G401 (cell line): ENCODE measurements at places on chromosomes 3 and 15. TPM values are rescaled to one million over a fixed set of nuclear protein-coding genes. Genes with fewer than 3 reads are reported as not detected.

DNA sequence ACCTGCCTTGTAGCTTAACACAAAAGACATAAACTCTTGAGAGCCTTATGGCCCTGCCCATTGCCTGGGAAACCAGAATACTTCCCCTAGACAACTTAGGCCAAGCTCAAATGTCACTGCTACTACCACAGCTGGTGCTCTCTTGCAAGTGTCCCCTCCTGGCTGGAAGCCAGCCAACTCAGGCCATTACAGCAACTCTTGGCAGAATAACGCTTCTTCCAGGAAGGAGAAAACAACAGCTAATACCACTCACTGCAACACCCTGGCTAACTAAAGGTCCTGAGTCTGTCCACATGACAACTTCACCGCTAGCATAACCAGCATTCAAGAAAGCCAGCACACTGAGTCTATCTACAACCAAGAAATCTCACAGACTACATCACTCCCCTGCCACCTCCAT lies 5.1 kb upstream of the B4GALT4 start:
- DNase-seq: no peak

The SSUH2 gene
- not detected in 2 replicates for total RNA-seq

- DNase-seq: no peak
Observed at GRCh38 chr15:52523192-52523591, 5.5 kb downstream of the MYO5A start.

The ASB14 gene
- not detected in 2 replicates for total RNA-seq

The DLL4 gene
- total RNA-seq: 0.20 and 0.62 TPM in 2 replicates

DNA sequence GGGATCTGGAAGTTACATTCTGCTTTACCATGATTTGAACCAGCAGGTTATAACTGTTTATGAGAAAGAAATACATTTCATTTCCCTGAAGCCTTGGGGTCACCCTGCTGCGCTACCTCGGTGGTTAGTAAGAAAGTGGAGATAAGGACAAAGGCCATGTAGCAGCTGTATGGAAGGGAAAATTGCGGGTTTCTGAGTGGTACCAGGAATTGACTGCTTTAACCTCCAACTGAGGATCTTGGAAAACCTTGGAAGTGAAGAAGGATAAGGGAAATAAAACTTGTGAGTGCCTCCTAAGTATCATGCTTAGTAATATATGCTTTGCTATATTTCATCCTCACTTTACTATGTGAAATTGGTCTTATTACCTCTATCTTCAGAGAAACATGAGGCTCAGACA lies 76.1 kb upstream of the GAP43 start:
- no peak for DNase-seq

The DET1 gene
- 2.1 and 4.2 TPM in 2 replicates for total RNA-seq

The GPR160 gene
- total RNA-seq: 4.2 and 8.9 TPM in 2 replicates

DNA sequence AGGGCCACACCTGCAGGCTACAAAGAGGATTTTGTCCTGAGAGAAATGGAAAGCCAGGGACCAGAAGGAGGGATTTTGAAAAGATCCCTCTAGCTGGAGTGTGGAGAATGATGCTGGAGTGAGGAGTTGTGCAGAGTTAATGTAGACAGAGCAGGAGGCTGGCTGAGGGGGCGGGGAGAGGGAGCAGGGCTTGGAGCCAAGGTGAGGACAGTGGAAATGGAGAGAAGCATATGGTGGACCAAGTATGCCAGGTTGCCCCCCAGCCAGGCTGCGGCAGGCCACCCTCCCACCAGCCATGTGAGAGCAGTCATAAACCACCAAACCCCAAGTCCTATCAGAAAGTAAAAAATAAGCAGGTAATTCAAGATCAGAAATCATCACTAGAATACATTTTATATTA lies 14.7 kb downstream of the RARRES1 start:
- peak; percentile 93 for DNase-seq

DNA sequence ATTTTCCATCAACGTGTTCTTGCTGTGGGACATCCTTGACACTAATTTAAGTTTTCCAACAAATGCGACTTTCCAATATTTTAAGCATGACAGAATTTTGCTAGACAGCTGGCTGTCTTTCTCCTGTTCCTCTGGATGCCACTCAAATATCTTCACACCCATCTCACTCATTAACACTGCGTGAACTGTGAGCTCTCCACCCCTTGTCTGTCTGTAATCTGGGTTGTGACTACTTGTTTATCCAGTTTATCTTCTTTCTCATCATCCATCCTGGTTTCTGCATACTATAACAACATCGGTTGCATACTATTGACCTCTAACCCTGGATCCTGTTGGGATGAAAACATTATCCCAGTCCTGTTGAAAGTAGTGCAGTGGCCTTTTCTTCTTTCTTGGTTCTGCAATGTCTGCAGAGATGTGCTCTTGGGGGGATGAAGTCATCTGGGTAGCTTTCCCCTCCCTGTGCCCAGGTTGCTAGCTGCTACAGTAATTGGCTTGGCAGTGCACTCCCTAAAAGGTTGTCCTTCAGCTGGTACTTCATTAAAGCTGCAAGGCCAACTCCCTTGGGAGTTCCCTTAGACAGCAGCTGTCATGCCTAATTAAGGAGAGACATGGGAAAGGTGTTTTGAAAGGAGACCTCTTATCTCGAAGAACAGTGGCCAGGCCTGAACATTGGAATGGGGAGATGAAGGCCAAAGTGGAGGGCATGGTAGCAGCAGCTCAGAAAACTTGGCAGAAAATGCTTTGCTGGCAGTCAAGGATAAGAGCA lies 24.7 kb downstream of the KAT2B start:
- DNase-seq: no peak

- no peak for DNase-seq
Observed at GRCh38 chr15:57589281-57589680, 2.4 kb upstream of the MYZAP start.

The CCR8 gene
- not detected in 2 replicates for total RNA-seq

The SLC24A5 gene
- total RNA-seq: not detected in 2 replicates

The RAB8B gene
- 6.3 and 7.8 TPM in 2 replicates for total RNA-seq

The RUVBL1 gene
- 160 and 177 TPM in 2 replicates for total RNA-seq

GRCh38 chr3:11522398-11522715 lies 121.4 kb downstream of the VGLL4 start:
- no peak for DNase-seq

DNA sequence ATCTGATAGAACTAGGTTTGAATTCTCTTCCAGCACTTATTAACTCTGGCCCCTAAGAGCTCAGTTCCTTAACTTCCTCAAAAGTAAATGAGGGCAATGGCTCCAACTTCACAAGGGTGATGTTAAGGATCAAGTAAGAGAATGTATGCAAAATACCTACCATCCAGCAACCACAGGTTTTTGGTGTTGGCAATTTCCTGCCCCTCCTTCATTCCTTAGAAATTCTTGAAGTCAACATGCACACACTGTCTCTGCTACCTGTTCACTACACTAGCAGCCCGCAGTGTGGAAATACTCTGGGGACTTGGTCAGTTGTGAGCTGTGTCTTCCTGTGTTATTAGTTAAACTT lies 5.0 kb downstream of the ZBED2 start:
- no peak for DNase-seq

GRCh38 chr3:179067291-179067690 lies 4.3 kb downstream of the ZMAT3 start:
- DNase-seq: no peak

DNA sequence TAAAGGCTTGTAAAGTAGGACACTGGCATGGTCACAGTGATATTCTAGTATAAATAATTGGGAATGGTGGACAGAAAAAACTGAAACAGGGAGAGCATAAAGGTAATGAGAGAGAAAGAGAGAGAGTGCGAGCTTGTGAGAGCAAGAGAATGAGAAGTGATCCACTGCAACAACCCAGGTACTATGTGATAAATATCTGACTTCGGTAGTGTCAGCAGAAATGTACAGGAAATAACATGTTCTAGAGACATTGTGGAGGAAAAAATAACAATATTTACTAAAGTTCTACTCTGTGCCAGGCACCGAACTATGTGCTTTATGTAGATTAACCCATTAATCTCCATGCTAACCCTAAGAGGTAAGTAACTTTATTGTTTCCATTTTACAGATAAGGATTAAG lies 425.9 kb downstream of the ZBTB20 start:
- DNase-seq: no peak

GRCh38 chr3:188362405-188362831 lies 208.5 kb downstream of the LPP start:
- no peak for DNase-seq

The PSMA4 gene
- total RNA-seq: 481 and 600 TPM in 2 replicates

DNA sequence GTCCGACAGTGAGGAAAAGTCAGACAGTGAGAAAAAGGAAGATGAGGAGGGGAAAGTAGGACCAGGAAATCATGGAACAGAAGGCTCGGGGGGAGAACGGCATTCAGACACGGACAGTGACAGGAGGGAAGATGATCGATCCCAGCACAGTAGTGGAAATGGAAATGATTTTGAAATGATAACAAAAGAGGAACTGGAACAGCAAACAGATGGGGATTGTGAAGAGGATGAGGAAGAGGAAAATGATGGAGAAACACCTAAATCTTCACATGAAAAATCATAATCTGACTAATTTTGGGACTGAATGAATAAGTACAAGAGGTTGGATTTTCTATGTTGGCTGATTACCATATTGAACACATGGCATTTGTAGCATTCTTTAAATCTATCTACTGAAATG lies 26.2 kb downstream of the SEC62 start:
- DNase-seq: no peak

- DNase-seq: no peak
Observed at GRCh38 chr3:23159929-23160328, 43.2 kb upstream of the UBE2E2 start.

The CGNL1 gene
- 91.2 and 121 TPM in 2 replicates for total RNA-seq

The AGBL1 gene
- total RNA-seq: not detected in 2 replicates

DNA sequence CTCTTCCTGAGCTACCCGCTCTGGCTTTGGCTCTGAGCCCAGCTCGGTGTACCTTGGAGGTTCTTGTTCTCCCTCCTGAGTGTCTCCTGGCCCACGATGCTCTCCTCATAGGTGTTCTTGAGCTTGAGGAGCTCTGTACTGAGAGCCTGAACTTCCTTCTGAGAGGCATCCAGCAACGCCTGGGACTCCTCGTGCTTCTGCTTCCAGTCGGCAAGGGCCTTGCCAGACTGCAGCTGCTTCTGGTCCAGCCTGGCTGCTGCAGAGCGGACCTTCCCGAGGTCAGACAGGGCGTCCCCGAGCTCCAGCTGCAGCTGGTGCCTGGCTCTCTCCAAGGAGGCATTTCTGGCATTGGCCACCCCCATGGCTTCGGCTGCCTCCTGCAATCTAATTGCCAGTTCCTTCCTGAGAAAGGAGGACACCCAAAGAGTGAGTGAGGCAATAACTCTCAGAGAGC lies 99.8 kb downstream of the MYH15 start:
- no peak for DNase-seq

DNA sequence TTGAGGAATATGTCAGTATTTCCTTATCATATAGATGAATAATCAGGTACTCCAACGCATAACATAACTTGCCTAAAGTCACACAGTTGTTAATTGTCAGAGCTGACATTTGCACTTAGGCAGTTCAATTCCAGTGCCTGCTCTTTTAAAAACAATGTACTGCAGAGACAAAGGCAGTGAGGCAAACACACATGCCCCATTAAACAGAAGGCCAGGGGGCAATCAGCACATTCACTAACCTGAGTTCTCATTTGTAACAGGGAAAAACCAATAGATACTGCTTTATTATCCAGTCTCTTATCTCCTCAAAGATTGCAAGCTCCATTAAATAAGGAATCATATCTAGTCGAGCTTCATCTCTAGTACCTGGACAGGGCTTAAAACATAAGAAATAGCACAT lies 1017.4 kb downstream of the SQOR start:
- DNase-seq: no peak

The ABTB1 gene
- total RNA-seq: 4.0 and 4.8 TPM in 2 replicates

The C2CD4B gene
- total RNA-seq: not detected in 2 replicates

The EFHB gene
- total RNA-seq: not detected in 2 replicates

DNA sequence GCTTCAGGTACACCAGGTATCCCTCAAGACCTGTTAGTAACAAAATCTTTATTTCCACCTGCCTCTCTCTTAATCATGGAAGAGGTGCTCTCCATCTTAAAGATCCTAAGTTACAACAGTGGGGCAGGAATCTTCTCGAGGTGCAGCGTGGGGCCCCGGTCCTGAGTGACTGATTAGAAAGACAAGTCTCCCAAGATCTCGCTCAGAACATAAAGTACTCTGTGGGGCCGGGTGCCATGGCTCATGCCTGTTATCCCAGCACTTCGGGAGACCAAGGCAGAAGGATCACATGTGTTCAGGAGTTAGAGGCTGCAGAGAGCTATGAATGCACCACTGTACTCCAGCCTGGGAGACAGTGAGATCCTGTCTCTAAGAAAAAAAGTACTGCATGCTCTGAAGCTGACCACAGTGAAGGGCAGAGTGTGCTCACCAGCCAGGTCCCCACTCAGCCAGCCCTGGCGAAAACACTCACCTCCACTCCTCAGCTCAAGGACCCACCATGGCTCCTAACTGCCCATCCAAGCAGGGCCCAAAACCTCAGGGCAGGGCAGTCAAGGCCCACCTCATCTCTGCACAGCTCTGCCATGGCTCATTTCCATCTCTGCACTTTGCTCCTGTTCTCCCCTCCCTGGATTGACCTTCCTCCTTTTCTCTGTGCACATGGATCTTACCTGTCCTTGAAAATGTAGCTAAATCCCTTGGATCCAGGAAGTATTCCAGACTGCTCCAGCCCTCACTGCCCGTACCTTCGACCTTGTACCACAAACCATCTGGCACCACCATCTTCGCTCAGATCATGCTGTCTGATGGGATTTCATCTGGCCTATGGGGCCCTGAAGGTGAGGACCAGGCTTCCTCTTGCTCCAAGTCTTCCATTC lies 7.1 kb downstream of the SEMA7A start:
- DNase-seq: no peak
